ENCODE measurements at places on chromosomes 4 and X.

GRCh38 chrX:48083706-48084105 lies 12.3 kb upstream of the ZNF630 start:
- DNase-seq: no peak

DNA sequence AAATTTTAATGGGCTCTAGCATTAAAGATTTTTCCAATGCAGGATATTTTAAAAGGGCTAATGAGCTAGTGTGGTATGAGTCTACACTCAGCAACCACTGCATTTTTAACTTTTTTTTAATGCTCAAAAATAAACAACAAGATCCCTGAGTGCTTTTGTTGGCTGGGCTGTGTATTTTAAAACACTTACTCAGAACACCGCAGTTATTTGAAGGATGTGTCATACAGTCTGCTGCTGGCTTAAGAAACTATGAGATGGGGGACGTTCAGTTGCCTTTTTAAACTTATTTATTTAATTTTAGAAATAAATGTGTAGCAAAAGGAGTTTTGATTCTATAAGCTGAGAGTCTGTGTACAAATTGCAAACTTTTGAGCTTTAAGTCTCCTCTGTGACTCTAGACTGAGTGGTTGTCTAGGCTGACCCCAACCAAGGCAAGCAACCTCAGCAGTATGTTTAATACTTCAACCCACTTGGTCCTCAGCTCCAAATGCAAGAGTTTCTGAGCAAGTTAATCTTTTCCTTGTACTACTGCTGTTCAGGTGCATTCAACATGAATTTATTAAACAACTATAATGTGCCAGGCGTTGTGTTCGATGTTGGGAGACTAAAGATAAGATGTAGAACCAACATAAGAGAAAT lies 278.6 kb upstream of the DIPK2B start:
- DNase-seq: no peak

DNA sequence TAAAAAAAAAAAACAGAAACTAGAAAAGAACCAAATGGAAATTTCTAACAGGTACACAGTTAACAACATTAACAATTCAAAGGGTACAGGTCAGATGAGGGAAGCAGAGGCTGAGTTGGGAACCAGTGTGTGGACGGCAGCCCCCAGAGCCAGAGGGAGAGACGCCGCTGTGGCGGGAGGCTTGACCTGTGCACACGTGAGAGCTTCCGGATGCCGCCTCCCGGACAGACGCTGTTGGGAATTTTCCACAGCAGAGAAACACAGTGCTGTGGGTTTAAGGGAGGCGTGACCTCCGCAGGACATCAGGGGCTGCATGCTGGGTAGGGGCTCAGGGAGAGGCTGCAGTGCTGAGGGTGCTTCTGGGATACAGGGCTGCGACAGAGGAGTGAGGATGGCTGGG lies 22.2 kb downstream of the TACC3 start:
- no peak for DNase-seq

- no peak for DNase-seq
Measured at GRCh38 chr4:74042681-74043080, 4.2 kb upstream of the CXCL3 start.

GRCh38 chr4:141896687-141897086 lies 260.3 kb downstream of the IL15 start:
- no peak for DNase-seq

All from forelimb muscle (tissue), 1 donor.